Astrocyte of the cerebellum (primary cell): ENCODE measurements at places on chromosomes 12 and 14.

DNA sequence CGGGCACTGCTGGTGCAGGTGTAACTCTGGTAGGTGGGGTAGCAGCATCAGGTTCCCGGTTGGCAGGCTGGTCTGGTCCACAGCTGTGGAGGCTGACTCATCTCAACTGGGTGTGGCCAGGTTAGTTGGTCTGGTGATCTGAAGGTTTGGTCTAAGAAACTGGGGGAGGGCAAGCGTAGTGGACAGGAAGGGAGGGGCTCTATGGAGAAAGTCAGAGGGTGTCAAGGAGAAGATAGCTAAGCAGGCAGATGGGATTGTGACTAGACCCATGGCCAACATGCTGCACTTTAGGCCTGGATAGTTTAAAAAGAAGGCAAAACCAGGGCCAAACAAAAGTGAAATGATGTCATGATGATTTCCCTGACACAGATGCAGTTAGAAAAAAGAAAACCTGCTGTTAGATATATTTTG, 7.9 kb downstream of the TRIM9 start:
- DNase-seq, result no peak

DNA sequence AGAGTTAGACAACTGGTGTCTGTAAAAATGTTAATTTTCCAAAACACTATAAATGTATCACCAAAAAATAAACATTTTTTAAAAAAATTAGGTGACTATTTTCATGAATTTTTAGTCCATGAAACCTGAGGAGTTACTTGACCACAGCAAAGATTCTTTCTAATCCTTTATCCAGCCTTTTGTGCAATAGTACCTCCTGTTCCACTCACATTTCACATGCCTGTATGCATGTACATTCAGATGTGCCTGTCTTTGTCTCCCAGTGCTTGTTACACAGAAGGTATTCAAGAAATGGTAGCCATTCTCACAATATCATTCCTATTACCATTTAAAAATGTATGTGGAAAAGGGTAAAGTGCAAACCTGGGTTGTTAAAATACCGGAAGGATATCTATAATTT, 857.0 kb downstream of the DIO2 start:
- no peak for DNase-seq

GRCh38 chr12:127277882-127278281, 989.1 kb upstream of the TMEM132C start:
- no peak for DNase-seq

- no peak for DNase-seq
Observed at GRCh38 chr14:74571441-74571841, 40.6 kb downstream of the LTBP2 start.

DNA sequence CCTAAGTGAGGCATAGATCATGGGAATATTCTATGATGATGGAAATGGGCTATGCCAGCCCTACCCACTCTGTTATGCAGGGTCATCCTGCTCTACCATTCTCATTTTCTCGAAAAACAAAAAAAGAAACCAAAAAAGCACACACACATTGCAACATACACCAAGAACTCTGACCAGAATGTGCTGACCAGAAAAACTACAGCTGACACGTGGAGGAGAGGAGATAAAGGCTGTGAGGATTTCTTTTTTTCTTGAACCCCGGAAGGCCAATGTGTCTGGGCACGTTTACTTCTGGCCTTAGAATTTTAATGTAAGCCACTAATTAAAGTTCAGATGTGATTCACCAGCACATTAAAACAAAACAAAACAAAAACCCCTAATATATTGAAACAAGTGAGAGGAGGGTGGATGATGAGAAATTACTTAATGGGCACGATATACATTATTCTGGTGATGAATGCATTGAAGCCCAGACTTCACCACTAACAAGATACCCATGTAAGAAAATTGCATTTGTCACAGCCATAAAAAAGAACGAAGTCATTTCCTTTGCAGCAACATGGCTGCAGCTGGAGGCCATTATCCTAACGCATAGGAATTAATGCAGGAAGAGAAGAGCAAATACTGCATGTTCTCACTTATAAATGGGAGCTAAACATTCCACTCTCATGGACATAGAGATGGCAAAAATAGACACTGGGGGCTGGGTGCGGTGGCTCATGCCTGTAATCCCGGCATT, 66.3 kb upstream of the PLEKHG3 start:
- DNase-seq, result no peak

- no peak for DNase-seq
Observed at GRCh38 chr12:53980104-53980801, 4.7 kb upstream of the HOXC10 start.

GRCh38 chr12:51171884-51172514, 936 bp downstream of the TFCP2 start:
- no peak for DNase-seq

DNA sequence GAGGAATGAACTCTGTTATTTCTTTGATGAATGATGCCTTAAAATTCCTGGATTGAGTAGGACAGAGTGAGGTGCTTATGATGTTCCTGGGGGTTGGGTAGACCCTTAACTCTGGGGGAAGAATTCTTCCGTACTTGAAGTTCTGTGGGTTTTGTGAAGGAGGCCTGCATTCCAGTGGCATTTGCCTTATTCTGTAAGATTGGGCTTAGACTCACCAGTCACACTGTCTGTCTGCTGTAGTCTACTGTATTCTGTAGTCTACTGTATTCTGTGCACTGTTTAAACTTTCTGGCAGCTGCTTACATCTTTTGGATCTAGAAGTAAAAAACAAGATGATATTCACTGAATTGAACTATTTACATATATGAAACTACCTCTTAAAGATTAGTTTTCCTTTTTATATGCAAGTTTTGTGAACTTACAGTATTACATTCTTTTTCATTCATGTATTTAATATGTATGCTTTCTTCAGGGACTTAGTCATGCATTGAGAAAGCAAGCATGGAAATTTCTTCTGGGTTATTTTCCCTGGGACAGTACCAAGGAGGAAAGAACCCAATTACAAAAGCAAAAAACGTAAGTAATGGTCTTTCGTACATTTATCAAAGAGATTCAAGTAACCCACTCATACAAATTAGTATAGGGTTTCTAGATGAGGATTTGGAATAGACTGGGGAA, 42.3 kb upstream of the TPH2 start:
- no peak for DNase-seq
